ENCODE measurements at places on chromosomes 3 and 15.

DNA sequence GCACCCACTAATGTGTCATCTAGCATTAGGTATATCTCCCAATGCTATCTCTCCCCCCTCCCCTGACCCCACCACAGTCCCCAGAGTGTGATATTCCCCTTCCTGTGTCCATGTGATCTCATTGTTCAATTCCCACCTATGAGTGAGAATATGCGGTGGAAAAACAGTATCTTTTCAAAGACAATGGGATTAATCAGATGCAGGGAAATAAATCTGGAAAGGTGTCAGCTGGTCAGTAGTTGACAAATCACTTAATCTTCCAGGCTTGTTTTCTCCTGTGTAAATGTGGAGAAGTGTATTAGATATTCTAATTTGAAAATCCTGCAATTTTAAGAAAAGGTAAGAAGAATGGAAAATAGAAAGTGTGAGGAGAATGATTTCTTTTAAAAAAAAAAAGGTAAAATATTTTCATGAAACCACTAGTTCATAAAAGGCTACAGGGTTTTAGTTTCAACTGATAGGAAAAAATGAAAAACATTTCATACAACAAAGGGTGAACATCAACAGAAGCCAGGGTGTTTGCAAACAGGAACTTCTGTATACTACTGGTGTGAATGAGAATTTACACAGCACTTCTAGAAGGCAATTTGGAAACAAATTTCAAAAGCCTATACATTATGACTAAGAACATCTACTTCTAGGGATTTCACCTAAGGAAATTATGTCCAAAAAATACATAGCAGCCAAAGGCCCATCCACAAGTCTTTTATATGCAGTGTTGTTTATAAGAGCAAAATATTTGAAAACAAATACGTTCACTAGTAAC is 113.5 kb downstream of the CBLB start:
- DNase-seq = no peak

DNA sequence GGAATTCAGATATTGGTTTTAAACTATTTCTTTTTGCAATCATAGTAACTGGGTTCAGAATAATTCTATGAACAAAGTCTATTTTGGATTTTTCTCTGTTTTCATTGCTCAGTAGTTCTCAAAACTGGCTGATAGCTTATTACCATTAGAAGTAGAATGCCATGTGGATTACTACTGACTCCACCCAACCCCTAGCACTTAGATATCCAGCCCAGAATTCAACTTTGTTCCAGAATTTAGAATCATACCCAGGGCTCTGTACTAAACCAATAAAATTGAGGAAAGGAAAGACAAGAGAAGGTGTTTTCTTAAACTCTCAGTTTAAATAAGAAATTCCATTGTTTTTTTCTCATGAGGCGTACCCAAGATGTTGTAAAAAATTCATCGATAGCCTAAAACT is 39.0 kb upstream of the ABHD10 start:
- no peak for DNase-seq

- DNase-seq = no peak
These were observed 461 bp downstream of the PCYT1A start for GRCh38 chr3:196287090-196287439.

DNA sequence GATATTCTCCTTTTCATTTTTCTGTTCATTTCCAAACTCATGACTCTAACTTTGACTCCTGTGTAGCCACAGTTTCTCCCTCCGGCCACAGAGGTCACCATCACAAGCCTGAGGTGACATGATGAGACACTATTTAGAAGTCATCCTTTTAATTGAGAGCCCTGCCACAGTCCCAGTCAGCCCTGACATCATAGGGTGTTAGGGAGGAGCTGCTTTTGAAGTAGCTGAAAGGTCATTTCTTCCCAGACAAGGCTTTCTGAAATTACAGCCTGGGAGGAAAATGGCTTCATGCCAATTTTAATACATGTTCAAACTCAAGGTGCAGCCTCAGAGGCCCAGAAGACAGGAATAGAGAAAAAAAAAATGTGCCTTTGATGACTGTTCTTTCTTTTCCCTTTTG is 532.8 kb upstream of the TGFBR2 start:
- no peak for DNase-seq

DNA sequence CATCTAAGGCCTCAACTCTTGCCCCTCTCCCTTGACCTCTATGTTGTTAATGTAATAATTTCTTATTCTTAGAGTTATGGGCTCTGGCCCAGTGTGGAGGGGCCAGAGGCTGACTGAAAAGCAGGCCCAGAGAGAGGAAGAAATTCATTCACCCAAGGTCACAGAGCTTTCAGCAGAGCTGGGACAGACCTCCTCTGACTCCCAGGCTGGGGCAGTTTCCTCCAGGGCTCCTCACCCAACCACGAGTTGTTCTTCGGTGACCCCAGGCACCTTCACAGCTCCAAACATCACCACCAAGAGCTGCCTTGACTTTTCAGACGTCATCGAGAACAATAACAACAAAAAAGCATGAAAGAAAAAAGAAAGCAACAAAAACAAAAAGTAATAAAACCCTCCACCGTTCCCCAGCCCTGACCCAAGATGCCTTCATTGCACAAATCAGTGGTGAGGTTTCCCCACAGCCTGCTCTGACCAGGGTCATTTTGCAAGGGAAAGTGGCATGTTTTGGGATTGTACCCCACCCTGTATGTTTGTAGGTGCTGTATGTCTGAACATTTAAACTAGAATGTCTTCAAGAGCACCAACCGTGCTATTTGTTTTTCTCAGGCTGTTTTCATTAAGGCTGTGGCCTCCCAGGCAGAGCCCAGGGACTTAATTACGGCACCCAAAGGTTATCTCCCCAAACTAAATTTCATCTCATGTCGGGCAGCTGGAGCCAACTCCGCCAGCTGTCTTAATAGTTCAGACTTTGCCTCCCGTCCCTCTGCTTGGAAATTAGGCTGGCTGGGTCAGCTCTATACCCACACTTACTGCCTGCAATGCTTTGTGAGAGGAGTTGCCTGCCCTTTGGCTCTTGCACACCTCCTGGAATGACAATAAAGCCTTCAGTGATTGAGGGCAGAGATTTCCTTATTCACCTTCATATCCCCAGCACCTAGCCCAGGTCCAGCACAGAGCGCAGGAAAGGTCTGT is 173.8 kb downstream of the RPLP1 start:
- no peak for DNase-seq

GRCh38 chr3:152083135-152083534 is 185.6 kb upstream of the MBNL1 start:
- DNase-seq = no peak
